A673 (cell line): ENCODE measurements at places on chromosomes 12 and 14. TPM values are rescaled to one million over a fixed set of nuclear protein-coding genes. Genes with fewer than 3 reads are reported as not detected.

GRCh38 chr14:24093207-24093900 is 757 bp upstream of the PCK2 start:
- H3K27ac ChIP-seq, result peak overlapping the region; percentile 94
- H3K27me3 ChIP-seq, result no peaks in the 10 kb centered on the region
- peak overlapping the region; percentile 78 for H3K4me3 ChIP-seq
- peaks cover 3% of the 10 kb centered on the region for H3K36me3 ChIP-seq
- peaks cover 12% of the 10 kb centered on the region for H3K4me1 ChIP-seq

DNA sequence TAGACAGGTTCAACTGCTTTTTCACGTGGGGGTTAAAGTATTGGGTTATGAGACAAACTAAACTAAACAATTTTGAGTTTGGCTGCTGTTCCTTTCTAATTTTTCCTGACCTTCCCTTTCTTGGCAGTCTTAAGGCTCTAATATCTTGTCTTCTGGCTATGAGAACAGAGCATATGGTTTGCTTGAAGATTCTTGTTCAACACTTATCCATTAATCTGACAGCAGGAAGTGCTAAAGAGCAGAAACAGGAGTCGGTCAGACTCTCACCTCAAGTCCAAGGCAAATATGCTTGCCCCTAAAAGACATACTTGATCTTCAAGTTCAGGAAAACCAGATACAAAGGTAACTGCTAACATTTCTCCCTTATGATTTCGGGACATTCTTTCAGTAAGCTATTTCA is 52.6 kb upstream of the KCNJ8 start:
- DNase-seq, result no peak
- no peaks in the 10 kb centered on the region for H3K4me1 ChIP-seq
- H3K36me3 ChIP-seq, result no peaks in the 10 kb centered on the region
- no peak overlapping the region for H3K27ac ChIP-seq
- H3K4me3 ChIP-seq, result no peak overlapping the region

- DNase-seq, result no peak
- no peaks in the 10 kb centered on the region for H3K4me1 ChIP-seq
- H3K27me3 ChIP-seq, result no peaks in the 10 kb centered on the region
- H3K4me3 ChIP-seq, result no peak overlapping the region
These were observed 367.1 kb upstream of the OR4E1 start for GRCh38 chr14:22040781-22041125.

GRCh38 chr12:133026996-133027395 is 10.3 kb upstream of the ZNF84 start:
- H3K27me3 ChIP-seq, result no peaks in the 10 kb centered on the region
- DNase-seq, result no peak
- no peaks in the 10 kb centered on the region for H3K36me3 ChIP-seq
- no peaks in the 10 kb centered on the region for H3K4me1 ChIP-seq

DNA sequence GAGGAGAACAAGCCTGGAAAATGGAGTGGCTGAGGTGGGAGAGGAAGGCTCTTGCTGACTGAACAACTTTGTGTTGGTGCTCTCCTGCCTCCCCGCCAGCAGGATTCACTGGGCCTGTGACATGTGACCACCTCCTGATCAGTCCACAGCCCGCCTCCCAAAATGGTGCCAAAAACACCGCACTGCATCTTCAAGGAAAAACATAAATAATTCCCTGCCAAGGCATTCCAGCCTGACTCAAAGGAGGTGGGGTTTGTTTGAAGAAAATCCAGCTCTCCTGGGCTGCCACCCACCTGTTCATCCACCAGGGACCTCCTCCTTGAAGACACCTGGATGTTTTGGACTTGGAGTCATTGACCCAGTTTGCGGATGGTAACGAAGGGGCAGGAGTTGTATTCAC is 83.8 kb upstream of the PIWIL1 start:
- DNase-seq, result no peak
- H3K36me3 ChIP-seq, result no peaks in the 10 kb centered on the region
- H3K4me1 ChIP-seq, result no peaks in the 10 kb centered on the region
- H3K4me3 ChIP-seq, result no peak overlapping the region
- H3K27me3 ChIP-seq, result no peaks in the 10 kb centered on the region

DNA sequence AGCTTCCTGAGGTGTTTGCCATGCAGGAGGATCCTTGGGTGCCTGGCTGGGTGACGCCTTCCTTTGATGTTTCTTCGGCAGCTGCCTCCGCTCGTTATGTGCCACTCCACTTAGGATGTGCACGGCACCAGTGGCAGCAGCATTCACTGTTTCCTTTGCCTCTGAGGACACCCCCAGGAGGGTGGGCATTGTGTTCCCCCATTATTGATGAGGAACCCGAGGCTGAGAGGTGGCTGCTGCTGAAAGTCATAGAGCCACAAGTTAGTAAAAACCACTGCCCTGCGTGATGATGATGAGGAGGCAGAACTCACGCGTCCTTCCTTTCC is 41.2 kb downstream of the EP400 start:
- peak overlapping the region; percentile 82 for H3K27ac ChIP-seq
- no peak overlapping the region for H3K4me3 ChIP-seq
- DNase-seq, result no peak

DNA sequence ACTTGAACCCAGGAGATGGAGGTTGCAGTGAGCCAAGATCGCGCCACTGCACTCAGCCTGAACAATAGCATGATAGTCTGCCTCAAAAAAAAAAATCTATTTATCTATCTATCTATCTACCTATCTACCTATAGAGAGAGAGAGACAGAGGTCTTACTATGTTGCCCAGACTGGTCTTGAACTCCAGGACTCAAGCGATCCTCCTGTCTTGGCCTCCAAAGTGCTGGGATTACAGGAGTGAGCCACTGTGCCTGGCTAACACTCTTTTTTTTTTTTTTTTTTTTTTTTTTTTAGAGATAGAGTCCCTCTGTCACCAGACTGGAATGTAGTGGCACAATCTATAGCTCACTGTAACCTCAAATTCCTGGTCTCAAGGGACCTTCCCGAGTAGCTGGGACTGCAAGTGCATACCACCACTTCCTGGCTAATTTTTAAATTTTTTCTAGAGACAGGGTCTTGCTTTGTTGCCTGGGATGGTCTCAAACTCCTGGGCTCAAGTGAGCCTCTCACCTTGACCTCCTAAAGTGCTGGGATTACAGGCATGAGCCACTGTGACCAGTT is 1.9 kb downstream of the FAM186A start:
- H3K27ac ChIP-seq, result no peak overlapping the region
- no peaks in the 10 kb centered on the region for H3K4me1 ChIP-seq
- H3K4me3 ChIP-seq, result no peak overlapping the region
- no peaks in the 10 kb centered on the region for H3K27me3 ChIP-seq
- DNase-seq, result peak; percentile 47

The ACOT2 gene
- 34.2 and 47.7 TPM in 2 replicates for total RNA-seq

The PLEKHD1 gene
- 0.37 and 0.87 TPM in 2 replicates for total RNA-seq

The BAZ1A gene
- 70.3 and 71.5 TPM in 2 replicates for total RNA-seq
